ENCODE measurements at places on chromosomes 12 and 14.

- no peaks in the 10 kb centered on the region for H3K27me3 ChIP-seq
- no peaks in the 10 kb centered on the region for H3K4me1 ChIP-seq
- no peaks in the 10 kb centered on the region for H3K36me3 ChIP-seq
- no peak for DNase-seq
- H3K27ac ChIP-seq = no peak overlapping the region
Measured at GRCh38 chr12:123516216-123516780, 17.2 kb downstream of the RILPL1 start.

DNA sequence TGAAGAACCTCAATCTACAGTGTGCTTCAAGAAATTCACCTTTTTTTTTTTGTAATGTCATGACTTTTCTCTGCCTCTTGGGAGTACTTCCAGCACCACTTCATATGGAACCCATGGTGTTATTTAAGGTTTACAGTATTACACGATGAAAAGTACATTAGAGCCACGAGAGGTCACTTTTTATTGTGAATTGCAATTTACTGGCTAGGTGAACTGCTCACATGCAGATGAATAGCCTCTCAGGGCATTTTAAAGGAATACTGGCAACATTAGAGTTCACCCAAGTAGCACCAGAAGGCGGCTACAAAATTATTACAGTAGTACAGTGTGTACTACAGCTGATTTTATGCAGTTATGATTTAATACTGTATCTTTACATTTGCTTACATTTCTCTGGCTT is 99.1 kb upstream of the PPP4R3A start:
- DNase-seq = no peak
- H3K27me3 ChIP-seq = no peaks in the 10 kb centered on the region
- no peak overlapping the region for H3K27ac ChIP-seq
- no peaks in the 10 kb centered on the region for H3K36me3 ChIP-seq

DNA sequence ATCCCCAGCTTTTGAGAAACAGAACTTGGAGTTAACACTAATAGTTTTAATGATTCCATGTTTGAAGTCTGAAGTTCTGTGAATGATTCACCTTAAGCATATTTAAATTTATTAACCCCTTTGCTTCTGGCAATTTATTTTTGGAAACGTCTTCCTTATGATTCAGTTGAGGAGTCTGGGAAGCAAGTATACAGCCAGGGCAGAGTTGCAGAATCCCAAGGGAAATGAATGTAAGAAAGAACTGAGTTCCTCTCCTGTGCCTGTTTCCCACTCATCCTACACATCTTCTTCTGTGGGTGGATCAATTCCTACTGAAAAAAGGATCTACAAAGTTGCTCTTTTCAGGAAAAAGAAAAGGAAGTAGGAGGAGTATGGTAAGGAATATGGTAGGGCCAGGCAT is 108.2 kb upstream of the CCDC91 start:
- H3K4me3 ChIP-seq = no peak overlapping the region
- no peak overlapping the region for H3K27ac ChIP-seq
- no peak for DNase-seq

- H3K4me1 ChIP-seq = no peaks in the 10 kb centered on the region
- no peak overlapping the region for H3K27ac ChIP-seq
- no peak for DNase-seq
- no peaks in the 10 kb centered on the region for H3K27me3 ChIP-seq
Measured at GRCh38 chr12:119156401-119157044, 22.2 kb upstream of the HSPB8 start.
